ENCODE measurements at places on chromosomes 16 and 17. TPM values are rescaled to one million over a fixed set of nuclear protein-coding genes. Genes with fewer than 3 reads are reported as not detected.

DNA sequence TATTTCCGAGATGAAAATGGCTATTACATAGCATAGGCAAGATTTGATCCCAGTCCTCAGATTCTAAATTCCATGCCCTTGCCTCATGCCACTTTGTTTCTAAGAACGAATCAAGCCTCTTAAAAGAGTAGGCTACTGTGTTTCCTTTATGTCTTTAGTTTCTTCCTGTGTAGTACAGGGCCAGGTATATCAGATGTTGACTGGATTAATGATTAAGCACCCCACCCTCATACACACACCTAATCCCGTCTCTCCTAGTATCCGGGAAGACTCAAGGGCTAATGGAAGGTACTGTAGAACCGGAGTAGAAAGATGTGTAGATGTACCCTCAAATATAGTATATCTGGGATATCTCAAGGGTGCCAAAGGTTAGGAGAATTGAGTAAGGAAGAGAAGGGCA is 6.7 kb downstream of the TOM1L1 start:
- peaks cover 2% of the 10 kb centered on the region for H3K4me1 ChIP-seq
- no peak overlapping the region for H3K27ac ChIP-seq
- H3K4me3 ChIP-seq = no peak overlapping the region
- no peaks in the 10 kb centered on the region for H3K36me3 ChIP-seq
- DNase-seq = no peak

- H3K27ac ChIP-seq = no peak overlapping the region
- peaks cover 7% of the 10 kb centered on the region for H3K27me3 ChIP-seq
These were observed 221.1 kb upstream of the GSE1 start for GRCh38 chr16:85391769-85392583.

GRCh38 chr17:28343491-28343932 is 8.0 kb downstream of the TNFAIP1 start:
- no peak overlapping the region for H3K4me3 ChIP-seq
- H3K36me3 ChIP-seq = peaks cover 3% of the 10 kb centered on the region
- peak overlapping the region; percentile 55 for H3K27ac ChIP-seq
- peaks cover 1% of the 10 kb centered on the region for H3K4me1 ChIP-seq
- no peak for DNase-seq

- no peaks in the 10 kb centered on the region for H3K36me3 ChIP-seq
- DNase-seq = no peak
- H3K4me1 ChIP-seq = no peaks in the 10 kb centered on the region
- H3K27me3 ChIP-seq = peaks cover 6% of the 10 kb centered on the region
- no peak overlapping the region for H3K27ac ChIP-seq
- H3K4me3 ChIP-seq = no peak overlapping the region
These were observed 292.5 kb downstream of the PHKB start for GRCh38 chr16:47753659-47754058.

GRCh38 chr17:28967221-28968135 is 16.2 kb upstream of the PHF12 start:
- DNase-seq = no peak
- H3K36me3 ChIP-seq = no peaks in the 10 kb centered on the region
- peak overlapping the region; percentile 19 for H3K27ac ChIP-seq
- H3K27me3 ChIP-seq = peaks cover 5% of the 10 kb centered on the region
- no peak overlapping the region for H3K4me3 ChIP-seq

DNA sequence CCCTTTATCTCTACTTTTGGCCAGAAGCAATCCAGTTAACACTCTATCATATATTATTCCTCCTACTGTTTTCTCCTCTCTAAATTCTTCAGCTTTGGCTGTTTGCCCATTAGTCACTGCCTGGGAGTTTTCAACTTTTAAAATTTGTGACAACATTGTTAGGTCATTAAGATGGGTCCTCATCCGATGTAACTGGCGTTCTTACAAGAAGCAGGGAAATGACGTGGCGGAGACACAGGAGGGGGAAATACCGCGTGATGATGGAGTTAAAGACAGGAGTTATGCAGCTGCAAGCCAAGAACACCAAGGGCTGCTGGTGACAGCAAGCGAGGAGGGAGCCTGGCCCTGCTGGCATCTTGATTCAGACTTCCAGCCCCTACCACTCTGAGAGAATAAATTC is 34.8 kb upstream of the CPHXL start:
- peaks cover 2% of the 10 kb centered on the region for H3K27me3 ChIP-seq
- DNase-seq = no peak
- no peak overlapping the region for H3K4me3 ChIP-seq
- no peaks in the 10 kb centered on the region for H3K4me1 ChIP-seq
- H3K36me3 ChIP-seq = no peaks in the 10 kb centered on the region

DNA sequence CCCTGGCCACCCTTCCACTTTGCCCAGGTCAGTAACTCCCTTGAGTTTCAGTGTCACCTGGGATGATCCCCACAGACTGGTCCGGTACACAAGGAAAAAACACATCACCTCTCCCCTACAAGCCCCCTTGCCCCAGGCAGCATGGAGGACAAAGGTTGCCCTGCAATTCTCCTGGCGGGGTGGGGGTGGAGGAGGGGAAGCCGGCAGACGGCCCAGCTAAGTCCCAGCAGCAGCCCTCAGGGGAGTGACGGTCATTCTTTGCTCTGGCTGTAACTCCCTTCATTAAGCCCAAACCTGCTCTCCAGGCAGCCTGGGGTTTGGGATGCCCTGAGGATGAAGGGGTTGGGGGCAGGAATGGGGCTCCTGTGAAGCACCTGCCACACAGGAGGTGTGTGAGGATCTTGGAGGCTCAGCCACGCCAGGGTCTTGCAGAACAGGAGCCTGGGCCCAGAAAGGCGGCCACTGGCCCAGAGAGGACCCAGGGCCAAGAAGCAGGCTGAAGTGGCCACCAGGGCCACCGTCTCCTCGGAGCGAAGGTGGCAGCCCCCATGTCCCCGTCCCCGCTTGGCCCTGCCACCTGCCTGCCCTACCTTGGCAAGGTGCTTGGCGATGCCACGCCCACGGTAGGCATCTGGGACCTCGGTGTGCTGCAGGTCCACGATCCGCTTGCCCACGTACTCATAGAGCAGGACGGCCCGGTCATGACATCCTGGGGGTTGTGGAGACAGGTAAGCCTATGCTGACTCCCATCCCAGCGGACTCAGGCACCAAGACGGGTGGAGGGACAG is 9.5 kb downstream of the NATD1 start:
- DNase-seq = no peak
- no peak overlapping the region for H3K27ac ChIP-seq
- H3K4me1 ChIP-seq = peaks cover 9% of the 10 kb centered on the region
- no peaks in the 10 kb centered on the region for H3K27me3 ChIP-seq
- no peak overlapping the region for H3K4me3 ChIP-seq

DNA sequence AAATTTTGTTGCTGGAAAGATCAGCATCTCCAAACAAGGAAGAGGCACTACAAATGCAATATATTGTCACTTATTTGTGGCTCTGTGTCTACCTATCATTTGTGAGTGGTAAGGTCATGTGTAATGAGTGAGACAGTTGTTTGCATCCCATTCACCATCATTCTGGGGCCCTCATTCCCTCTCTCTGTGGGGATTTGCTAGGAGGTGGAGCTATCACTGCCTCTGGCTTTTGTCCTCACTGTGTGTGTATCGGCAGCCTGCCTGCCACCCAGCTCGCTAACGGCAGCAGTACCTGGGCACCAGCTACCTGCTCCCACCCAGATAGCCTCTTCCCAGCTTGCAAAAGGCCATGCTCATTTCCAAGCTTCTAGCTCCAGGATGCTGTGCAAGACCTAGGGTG is 379.2 kb upstream of the ZFHX3 start:
- H3K36me3 ChIP-seq = no peaks in the 10 kb centered on the region
- no peak overlapping the region for H3K4me3 ChIP-seq
- H3K27me3 ChIP-seq = peaks cover 8% of the 10 kb centered on the region
- no peaks in the 10 kb centered on the region for H3K4me1 ChIP-seq
- DNase-seq = no peak

GRCh38 chr17:16293931-16294330 is 59.3 kb downstream of the CENPV start:
- H3K27ac ChIP-seq = no peak overlapping the region
- no peak for DNase-seq
- H3K4me3 ChIP-seq = no peak overlapping the region
- H3K36me3 ChIP-seq = peaks cover 5% of the 10 kb centered on the region

GRCh38 chr17:2335726-2336214 is 487 bp downstream of the TSR1 start:
- peaks cover 6% of the 10 kb centered on the region for H3K36me3 ChIP-seq
- no peak for DNase-seq
- H3K4me3 ChIP-seq = peak overlapping the region; percentile 100
- H3K27me3 ChIP-seq = no peaks in the 10 kb centered on the region
- H3K4me1 ChIP-seq = peaks cover 40% of the 10 kb centered on the region

DNA sequence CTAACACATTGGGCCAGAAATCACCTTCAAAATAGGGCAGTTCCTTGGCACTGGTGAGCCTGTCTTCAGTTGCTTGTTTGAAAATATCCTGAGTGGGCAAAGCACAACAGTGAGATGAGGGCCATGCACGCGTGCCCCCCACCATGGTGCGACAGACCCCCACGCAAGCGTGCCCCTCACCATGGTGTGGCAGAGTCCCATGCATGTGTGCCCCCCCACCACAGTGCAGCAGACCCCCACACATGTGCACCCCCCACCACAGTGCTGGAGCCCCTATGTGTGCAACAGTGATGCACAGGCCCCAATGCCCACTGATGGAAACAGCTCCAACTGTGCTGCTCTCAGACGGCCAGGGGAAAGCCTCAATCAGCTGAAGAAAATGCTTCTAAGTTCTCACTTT is 18.8 kb upstream of the TRAP1 start:
- peak overlapping the region; percentile 73 for H3K27ac ChIP-seq
- no peaks in the 10 kb centered on the region for H3K4me1 ChIP-seq
- DNase-seq = no peak
- no peak overlapping the region for H3K4me3 ChIP-seq

- H3K4me3 ChIP-seq = no peak overlapping the region
- peaks cover 24% of the 10 kb centered on the region for H3K4me1 ChIP-seq
- H3K27ac ChIP-seq = no peak overlapping the region
- peaks cover 8% of the 10 kb centered on the region for H3K27me3 ChIP-seq
- DNase-seq = no peak
- no peaks in the 10 kb centered on the region for H3K36me3 ChIP-seq
These were observed 5.2 kb downstream of the GRB7 start for GRCh38 chr17:39742856-39743436.

DNA sequence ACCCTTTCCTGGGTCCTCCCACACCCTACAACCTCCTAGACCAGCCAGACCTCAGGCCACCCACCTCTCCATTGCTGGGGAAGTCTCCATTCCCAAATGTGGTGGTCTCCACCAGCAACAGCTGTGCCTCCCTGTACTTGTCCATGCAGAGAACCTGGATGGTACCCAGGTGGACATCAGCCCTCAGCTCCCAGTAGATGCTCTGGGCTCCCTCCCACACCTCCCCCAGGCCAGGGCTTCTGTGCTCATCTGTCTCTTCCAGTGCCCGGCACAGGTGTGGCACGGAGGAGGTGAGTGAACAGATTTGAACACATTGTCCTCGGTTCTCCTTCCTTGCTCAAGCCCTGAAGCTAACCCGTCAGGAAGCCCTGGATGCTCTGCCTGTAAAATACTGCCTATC is 34.6 kb downstream of the LGALS9 start:
- no peak for DNase-seq
- no peaks in the 10 kb centered on the region for H3K36me3 ChIP-seq
- no peaks in the 10 kb centered on the region for H3K4me1 ChIP-seq
- H3K4me3 ChIP-seq = no peak overlapping the region
- H3K27me3 ChIP-seq = no peaks in the 10 kb centered on the region

DNA sequence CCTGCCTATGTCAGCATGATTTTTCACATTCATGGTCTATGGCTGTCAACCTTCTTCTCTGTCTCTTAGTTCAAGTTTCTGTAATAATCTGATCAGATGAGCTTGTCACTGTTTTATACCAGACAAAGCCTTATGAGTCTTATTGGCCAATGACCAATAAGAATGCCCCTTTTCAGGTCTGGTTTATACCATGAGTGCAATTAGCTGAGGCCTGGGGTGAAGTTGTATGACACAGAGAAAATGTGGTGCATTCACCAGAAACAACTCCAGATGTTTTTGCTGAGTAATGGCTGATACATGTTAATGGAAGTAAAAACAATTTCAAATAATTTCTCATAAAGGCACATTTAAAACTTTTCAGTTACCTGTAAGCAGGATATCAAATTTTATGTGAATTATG is 218.6 kb upstream of the CDH8 start:
- H3K4me1 ChIP-seq = no peaks in the 10 kb centered on the region
- no peak for DNase-seq
- no peak overlapping the region for H3K4me3 ChIP-seq
- H3K27ac ChIP-seq = no peak overlapping the region
- no peaks in the 10 kb centered on the region for H3K27me3 ChIP-seq

GRCh38 chr17:81676906-81677305 is 6.7 kb downstream of the ARL16 start:
- H3K36me3 ChIP-seq = peaks cover 28% of the 10 kb centered on the region
- H3K4me3 ChIP-seq = no peak overlapping the region
- peaks cover 1% of the 10 kb centered on the region for H3K4me1 ChIP-seq
- no peaks in the 10 kb centered on the region for H3K27me3 ChIP-seq
- no peak for DNase-seq
- no peak overlapping the region for H3K27ac ChIP-seq

DNA sequence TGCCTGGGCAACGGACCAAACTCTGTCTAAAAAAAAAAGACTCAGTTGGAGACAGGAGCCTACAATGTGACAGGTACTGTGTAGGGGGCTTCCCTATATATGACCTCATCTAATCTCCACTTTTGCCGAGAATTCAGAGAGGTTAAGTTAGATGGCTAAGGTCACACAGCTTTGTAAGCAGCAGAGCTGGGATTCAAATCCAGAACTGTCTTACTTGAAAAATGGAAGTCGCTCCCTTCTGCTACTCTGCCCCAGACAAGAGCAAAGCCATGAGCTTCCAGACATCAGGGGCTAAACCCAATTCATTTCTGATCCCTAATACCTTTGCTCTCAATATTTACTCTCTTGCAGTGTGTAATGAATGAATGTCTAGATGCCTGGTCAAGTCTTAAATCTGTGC is 41.5 kb upstream of the ABCC12 start:
- no peak for DNase-seq
- no peak overlapping the region for H3K27ac ChIP-seq
- no peak overlapping the region for H3K4me3 ChIP-seq
- no peaks in the 10 kb centered on the region for H3K4me1 ChIP-seq

DNA sequence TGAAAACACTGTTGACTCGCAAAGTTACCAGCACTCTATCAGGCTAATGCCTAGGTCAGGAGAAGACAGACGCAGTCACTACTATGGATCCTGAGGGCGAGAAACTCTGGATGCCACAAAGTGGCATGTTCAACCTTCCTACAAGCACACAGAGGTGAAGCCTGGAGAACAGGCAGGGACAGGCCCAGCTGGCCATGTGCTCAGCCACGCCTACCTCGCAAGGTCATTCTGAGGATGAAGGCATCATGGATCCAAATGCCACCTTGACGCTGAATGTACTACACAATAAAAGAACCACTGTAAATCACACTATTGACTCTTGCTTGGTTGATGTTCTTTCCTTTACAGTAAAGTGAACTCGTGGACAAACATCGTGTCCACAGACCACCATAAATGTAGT is 85.8 kb downstream of the ANKRD11 start:
- peak overlapping the region; percentile 93 for H3K27ac ChIP-seq
- peaks cover 48% of the 10 kb centered on the region for H3K4me1 ChIP-seq
- no peaks in the 10 kb centered on the region for H3K27me3 ChIP-seq
- no peak for DNase-seq

The FAM20A gene
- 0.20 TPM for polyA plus RNA-seq

The ATP2A1 gene
- not detected for polyA plus RNA-seq

The KRTAP4-1 gene
- polyA plus RNA-seq = not detected

The UMOD gene
- polyA plus RNA-seq = not detected

The STX4 gene
- polyA plus RNA-seq = 23.2 TPM

The NT5M gene
- 1.5 TPM for polyA plus RNA-seq

The TBX2 gene
- not detected for polyA plus RNA-seq

The YBX2 gene
- polyA plus RNA-seq = not detected

The FAM171A2 gene
- polyA plus RNA-seq = 0.10 TPM
